ENCODE measurements at places on chromosomes 16 and 17.

- DNase-seq: no peak
Measured at GRCh38 chr17:4154201-4154600, 11.2 kb downstream of the CYB5D2 start.

GRCh38 chr16:82855471-82855870 is 228.7 kb downstream of the CDH13 start:
- DNase-seq: no peak

DNA sequence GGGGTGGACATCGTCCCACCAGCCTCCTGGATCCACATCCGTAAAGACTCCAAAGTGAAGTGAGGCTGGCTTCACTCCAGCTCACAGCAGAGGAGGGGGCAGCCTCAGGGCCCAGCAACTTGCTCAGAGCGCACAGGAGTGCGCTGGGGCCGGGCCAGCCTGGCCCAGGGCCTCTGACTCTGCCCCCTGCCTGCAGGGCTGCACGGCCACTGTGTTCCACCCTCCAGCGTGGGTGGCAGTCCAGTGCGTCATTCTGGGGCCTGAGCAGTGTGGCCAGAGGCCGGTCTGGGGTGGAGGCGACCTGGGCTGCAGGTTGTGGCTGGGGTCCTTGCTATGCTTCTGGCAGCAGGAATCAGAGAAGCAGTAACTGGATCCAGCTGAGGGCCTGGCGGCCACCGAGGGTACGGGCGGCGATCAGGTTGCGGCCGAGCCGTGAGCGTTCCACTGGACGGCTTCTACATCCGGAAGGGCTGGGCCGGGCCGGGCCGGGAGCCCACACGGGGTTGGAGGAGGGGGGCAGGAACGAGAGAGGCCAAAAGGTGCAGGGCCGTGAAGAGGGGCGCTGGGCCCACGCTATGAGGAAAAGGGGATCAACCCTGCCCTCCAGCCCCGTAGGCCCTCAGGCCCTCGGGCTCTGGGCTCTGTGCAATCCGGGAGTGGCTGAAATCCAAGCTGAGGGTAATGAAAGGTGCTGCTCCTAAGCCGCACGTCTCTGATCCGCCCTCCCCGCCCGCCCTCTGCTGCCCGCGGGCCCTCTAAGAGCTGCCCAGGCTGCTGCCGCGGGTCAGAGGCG is at the start of gene FSCN2:
Gene FSCN2, plus strand, starts transcription at position 787 of the 793 bp plus-strand sequence. CDS start 155 bp downstream, outside the sequence.
- DNase-seq: no peak

- no peak for DNase-seq
Measured at GRCh38 chr16:87895641-87896141, 26.4 kb upstream of the SLC7A5 start.

DNA sequence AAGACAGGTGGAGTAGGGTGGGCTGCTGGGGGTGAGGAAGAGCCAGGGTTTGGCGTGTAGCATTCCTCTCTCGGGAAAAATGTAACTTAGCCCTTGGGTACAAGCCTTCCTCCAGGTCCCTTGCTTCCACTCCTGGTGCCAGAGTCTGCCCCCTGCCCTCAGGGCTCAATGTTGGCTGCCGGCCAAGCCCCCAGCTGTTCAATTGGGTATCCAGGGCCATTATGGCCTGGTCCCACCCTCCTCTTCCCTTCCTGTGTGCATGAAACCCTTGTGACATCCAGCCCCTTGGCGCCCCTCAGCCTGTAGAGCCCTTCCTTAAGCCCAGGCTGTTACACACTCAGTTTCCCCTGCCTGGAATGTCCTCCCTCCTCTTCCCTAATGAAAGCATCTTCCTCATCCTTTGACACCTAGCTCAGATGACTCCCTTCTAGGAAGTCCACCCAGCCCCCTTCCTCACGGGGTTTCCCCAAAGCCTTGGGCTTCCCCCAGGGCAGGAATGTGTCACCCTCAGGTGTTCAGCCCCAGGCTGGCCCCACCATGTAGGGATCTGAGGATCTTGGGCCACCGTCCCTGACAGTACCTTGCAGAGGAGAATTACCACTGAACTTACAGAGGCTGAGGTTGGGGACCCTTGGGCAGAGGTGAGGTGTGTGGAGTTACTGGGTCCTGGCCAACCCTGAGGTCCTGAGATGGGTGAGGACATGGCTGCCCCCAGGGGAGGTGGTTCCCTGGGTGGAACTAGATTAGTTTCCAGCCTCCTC is 30.0 kb downstream of the B9D1 start:
- no peak for DNase-seq

DNA sequence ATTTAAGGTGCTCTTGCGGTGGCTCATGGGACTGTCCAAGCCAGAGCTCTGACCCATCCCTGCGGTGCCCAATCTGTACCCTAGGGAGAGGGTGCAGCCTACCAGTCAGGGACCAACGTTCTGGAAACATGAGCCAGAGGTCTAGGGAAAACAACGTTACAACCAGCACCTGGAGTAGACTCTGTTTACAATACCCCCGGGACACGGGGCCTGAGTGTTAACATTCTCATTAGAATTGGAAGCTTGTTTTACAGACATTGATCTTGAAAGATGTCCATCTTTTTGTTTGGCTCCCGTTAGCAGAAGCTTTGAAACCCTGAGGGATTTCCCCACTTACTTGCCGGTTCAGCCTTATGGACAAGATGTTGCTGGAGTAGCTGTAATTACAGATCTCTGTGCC is 6.9 kb downstream of the WIPI1 start:
- DNase-seq: no peak

GRCh38 chr17:58362368-58363014 is 10.5 kb upstream of the SUPT4H1 start:
- no peak for DNase-seq

- no peak for DNase-seq
Measured at GRCh38 chr17:58998871-58999270, 107.8 kb downstream of the TRIM37 start.

DNA sequence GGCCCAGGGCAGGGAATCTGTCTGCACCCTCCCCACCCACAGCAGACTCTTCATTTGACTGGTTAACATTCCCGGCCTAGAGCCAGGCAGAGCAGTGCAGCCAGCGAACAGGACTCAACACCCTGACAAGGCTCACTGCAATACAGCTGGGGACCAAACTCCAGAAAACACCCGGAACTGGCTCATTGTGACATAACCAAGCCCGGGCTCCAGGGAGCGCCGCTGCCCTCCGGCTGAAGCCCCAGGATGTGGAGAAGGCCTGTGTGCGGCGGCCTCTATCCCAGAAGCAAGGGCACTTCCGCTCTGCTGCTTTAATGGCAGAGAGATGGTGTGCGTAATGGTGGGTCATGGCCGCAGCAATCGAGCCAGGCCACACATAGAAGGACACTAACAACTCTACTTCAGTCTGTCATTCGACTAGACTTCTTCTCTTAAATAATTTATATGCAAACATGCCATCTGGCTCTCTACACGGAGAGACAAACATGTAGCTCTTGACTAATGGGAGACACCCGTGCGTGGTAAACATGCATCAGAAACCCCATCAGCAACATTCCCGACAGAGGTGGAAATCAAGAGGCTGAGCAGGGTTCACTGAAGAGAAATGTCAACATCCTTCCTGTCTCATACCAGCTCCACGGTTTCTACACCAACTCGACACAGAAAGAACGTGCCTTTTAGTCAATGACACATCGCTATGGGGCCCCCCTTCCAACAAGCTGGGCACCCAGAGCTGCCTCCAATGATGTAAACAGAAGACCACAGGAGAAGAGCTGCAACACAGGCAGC is 18.0 kb downstream of the KLHDC4 start:
- no peak for DNase-seq

DNA sequence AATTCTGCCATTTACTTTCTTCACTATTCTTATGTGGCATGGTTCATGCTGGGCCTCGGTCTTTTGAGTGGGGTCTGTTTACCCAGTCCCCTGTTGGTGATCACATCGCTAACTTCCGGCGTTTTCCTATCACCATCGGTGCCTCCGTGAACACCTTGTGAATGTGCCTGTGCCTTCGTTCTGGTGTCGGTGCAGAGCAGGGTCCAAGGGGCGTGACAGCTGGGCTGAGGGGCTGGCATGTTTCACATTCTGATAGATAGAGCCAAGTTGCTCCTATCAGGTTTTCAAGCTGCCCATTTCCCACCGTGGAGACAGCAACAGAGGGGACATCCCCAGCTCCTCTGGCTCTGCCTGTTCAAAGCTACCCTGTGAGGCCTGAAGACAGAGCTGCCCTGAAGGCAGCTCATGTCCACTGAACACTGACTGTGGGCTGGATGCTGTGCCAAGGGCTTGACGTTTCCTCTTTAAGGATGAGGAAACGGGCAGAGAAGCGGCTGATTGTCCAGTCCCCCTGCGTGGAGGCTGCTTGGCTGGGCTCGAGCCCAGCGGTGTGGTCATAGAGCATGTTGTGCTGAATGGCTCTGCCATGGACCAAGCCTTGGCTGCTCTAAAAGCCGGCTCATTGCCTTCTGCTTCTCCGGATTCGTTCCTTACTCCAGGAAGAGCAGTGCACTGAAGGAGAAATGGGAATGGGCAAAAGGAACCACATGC is 17.0 kb downstream of the DHODH start:
- no peak for DNase-seq

- peak; percentile 40 for DNase-seq
Measured at GRCh38 chr16:17408955-17409441, 61.8 kb downstream of the XYLT1 start.

DNA sequence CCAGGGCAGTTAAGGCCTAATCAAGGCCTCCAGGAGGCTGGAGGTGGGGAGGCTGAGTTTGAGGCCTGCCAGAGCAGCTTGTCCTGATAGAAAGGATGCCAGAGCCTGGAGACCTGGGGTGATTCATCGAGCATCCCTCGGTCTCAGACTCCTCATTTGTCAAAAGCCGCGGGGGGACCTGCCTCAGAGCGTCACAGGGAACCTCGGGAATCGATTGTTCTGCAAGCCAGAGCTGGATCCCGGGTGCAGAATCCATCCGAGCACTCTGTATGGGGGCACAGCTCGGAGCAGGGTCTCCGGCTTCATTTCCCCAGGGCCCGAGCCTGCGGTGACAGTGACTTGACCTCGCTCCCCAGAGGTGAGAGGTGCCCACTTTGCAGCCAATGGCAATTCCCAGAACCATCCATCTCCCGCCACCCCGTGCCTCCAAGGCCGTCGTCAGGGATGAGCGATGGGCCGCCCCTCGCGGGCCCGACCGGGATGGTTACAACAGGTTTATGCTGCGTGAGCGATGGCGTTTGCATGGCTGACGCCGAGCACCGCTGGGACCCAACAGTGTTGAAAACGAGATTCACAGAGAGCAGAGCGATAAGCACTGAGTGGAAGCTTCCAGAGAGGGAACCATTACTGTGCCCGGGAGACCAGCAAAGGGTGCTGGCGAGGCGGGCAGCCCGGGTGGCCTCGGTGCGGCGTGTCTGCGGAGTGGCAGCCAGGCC is 117.1 kb upstream of the GSE1 start:
- no peak for DNase-seq

DNA sequence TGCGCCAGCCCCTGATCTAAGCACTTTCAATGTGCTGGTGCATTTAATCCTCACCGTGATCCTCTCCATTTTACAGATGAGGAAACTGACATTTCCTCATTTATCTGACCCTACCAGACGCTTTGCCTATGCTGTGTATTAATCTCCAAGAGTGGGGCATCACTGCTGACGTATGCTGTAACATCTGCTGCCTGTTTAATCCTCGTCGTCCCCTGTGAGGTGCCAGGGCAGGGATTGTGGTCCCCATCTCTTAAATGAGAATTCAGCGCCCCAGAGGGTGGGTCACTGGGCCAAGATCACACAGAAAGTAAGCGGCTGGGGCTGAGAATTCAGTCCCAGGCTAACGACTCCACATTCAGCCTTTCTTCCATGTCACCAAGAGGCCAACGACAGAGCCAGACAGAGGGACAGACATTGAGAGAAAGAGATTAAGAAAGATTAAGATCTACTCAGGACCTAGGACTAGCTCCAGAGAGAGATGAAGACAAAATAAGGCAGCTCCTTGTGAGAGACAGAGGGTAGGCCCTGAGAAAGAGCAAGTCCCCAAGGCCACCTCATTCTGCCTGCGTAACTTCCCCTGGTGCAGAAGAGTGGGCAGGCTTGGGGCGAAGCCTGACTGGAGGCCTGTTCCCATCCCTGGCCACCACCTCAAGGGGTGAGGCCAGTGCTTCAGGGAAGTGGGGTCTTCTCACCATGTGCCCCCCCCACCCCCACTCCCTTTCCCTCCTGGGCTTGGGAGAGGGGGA is 13.5 kb downstream of the CACNA1G start:
- DNase-seq: no peak

- peak; percentile 98 for DNase-seq
Measured at GRCh38 chr16:68529931-68530701, 9.0 kb upstream of the ZFP90 start.

DNA sequence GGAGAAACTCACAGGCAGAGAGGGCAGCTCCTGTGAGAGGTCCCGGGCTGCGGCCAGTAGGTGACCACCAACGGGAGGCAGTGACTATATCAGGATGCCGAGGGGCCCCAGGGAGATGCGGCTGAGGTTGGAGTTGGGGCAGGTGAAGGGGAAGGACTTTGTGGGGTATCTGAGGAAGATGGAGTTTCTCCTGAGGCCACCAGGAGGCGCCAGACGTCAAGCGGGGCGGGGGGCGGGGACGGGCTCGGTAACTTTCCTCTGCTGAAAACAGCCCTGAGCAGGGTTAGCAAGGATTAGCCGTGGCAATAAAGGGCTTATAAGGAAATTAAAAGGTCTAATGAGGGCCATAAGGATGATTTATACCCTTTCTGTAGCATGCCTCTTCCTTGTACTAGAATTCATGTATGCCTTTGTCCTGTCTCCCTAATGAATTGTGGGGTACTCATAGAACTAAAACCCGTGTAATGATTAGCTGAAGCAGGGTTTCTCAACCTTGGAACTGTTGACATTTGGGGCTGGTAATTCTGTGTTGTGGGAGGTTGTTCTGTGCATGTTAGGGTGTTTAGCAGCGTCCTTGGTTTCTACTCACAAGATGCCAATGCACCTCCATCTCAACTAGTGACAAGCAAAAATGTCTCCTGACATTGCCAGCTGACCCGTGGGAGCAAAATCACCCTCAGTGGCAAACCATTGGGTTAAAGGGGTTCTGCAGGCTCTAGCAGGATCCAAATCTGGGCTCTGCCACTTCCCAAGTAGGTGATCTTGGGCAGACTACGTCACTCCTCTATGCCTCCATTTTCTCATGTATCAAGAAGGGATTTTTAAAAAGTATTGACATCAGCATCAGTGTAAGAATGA is 74.8 kb upstream of the GRIN2A start:
- peak; percentile 80 for DNase-seq

DNA sequence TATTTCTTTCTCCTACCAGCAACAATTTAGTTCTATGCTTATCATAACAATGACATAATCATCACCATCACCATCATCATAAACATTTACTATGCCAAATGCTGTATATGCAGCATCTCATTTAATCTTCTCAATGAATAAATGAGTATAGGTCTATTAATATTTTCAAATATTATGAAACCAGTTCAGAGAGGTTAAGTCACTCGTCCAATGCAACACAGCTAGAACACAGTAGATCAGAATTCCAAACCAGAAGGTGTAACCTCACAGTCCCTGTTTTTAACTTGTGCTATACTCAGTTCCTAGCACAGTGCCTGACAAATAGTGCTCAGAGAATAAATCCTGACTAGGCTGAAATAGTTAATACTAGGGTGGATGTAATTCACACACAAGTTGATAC is 314.8 kb downstream of the XYLT1 start:
- no peak for DNase-seq

DNA sequence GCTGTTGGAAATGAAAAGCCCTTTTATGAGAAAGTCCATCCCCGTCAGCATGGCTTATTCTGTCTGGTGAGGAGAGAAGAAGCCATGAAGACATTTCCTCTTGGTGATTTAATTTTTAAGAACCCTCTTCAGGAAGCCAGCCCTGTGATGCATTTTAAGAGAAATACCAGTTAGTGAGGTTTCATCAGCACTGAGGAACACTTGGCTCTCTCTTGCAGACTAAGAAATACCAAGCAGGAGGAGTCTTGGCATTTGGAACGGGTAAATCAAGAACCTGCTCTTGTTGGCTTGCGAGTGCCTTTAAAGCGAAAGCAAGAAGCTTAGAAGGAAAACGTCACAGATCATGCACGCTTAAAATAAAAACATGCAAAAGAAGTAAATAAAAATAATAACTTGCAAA is 17.5 kb downstream of the RAB11FIP3 start:
- no peak for DNase-seq

Measured in germinal center (tissue), 1 donor.